Gastroesophageal sphincter (tissue), 4 donors: ENCODE measurements at places on chromosomes 3 and 15.

DNA sequence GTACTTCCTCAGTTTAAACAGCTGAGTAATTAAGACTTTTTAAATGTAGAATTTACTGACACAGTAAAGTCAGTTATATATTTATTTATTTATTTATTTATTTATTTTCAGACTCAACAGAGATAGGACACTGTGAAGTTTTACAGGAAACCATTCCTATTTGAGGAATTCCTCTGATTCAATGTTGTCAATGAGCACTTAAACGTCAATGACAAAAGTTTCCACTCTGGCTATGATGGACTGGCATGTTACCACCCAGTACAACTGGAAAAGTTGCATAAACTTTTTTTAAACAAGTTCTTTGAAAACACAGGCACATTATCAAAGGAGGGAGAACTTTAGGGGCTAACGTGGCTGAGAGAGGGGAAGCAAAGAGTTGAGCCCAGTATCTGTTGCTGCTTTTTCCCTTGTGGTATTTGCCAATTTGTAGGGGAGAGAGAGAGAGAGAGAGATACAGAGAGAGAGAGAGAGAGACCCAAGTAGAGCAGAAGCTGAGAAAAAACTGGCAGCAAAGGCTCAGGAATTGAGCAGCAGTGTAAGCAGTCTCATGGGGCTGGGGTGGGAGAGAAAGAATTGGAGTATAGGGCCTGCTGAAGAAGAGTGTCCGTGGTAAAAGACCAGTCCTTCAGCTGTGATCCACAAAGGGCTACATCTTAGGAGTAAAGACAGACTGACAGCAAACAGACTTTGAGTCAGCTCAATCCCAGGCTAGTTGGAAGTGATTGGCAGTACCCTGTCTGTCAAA, 18.3 kb upstream of the ACTC1 start:
- no peaks in the 10 kb centered on the region for H3K27me3 ChIP-seq
- H3K27ac ChIP-seq: no peak overlapping the region
- ATAC-seq: no peak
- H3K36me3 ChIP-seq: no peaks in the 10 kb centered on the region
- H3K4me3 ChIP-seq: no peak overlapping the region

DNA sequence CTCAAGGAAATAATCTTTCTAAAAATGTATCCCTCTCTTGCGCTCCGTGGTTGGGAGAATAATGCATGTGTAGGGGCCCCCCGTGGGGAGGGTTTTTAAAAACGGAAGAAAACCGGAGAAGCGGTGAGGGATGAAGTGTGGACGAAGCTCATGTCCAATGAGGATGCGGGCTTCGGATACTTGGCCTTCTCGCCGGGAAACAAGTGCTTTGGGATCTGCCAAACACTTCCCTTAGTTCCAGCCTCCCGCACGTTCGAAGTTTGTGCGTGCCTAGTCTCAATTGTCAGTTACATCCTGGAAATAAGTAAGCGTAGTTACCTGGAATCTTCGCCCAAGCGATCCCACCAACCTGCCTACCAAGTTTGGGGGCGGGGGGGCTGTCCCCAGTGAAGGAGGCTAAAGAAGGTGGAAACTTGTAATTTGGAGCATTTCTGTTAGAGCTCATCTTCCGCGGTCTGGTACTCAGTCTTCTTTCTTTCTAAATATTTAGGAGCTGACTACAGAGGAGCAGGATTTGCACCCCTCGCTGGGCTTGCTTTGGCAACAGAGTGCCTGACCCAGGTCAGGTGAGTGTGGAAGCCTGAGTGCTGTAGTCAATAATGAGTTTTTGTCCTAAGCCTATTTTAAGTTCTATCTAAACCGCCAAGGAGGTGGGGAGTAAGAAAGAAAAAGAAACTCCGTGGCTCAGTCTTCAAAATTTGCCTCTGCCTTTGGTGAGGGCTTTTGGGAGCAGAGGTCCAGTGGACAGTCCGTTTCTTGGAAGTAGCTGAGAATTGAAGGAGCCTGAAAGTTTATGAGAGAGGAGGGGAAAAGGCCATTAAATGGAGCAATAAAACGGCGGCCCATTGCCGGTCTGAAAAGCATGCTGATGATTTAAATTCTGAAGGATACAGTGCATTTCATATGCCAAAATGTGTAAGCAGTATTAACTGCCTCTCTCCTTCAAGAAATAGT, 1.1 kb downstream of the ITPR1 start:
- no peaks in the 10 kb centered on the region for H3K4me1 ChIP-seq
- H3K27me3 ChIP-seq: no peaks in the 10 kb centered on the region
- H3K36me3 ChIP-seq: no peaks in the 10 kb centered on the region
- H3K27ac ChIP-seq: peak overlapping the region; percentile 97
- H3K4me3 ChIP-seq: peak overlapping the region; percentile 90

GRCh38 chr3:97975466-97975865, 3.2 kb upstream of the RIOX2 start:
- H3K4me1 ChIP-seq: peaks cover 5% of the 10 kb centered on the region
- H3K4me3 ChIP-seq: no peak overlapping the region
- no peak for ATAC-seq

- peaks cover 64% of the 10 kb centered on the region for H3K36me3 ChIP-seq
- ATAC-seq: no peak
- H3K4me1 ChIP-seq: peaks cover 77% of the 10 kb centered on the region
- H3K4me3 ChIP-seq: no peak overlapping the region
These were observed 3.7 kb downstream of the CIB1 start for GRCh38 chr15:90230071-90230494.

DNA sequence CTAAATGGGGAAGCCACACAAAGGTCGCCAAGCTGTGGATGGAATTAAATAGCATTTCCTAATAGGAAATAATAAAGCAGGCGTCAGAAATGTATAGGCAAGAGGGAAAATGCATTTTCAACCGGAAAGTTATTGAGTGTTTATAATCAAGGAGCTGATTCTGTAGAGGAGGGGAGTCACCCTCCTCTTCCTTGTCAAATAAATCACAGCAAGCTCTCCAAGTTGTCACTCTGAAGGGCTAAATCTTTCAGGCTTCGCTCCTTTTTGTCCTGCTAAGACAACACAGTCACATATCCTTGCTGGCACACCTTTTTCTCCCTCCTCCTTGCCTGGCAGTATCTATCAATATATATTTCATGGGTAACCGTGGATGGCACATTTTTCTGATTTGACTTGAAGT, 338.4 kb downstream of the SATB1 start:
- H3K4me3 ChIP-seq: no peak overlapping the region
- H3K36me3 ChIP-seq: no peaks in the 10 kb centered on the region
- H3K27me3 ChIP-seq: no peaks in the 10 kb centered on the region
- no peak for ATAC-seq
- H3K27ac ChIP-seq: no peak overlapping the region

DNA sequence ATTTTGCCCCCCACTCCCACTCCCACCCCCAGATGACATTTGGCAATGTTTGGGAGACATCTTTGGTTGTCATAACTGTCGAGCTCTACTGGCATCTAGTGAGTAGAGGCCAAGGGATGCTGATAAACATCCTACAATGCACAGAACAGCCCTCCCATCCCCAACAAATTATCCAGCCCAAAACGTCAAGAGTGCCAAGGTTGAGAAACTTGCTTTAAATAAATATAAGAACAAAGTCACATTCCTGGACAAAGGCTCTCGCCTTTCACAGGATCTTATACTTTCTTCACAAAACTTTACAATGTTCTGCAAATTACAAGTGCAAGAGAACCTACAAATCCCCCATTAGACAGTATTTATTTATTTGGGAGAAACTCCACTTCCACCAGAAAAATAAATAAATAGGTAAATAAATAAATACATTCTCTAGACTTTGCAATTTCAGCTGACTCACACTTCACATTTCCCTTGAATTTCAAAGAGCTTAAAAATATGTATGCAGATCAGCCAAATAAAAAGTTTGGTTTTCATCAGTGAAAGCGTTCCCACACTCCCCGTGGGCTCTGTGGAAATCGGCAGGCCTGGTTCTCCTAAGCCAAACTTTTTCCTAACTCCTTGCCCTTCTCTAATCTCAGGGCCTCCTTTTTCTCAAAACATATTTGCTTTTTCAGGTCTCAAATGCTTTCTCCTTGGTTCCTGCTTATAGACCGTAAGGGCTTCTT, 12.7 kb upstream of the CPA3 start:
- H3K36me3 ChIP-seq: no peaks in the 10 kb centered on the region
- no peaks in the 10 kb centered on the region for H3K4me1 ChIP-seq
- no peak for ATAC-seq
- no peak overlapping the region for H3K4me3 ChIP-seq
- H3K27ac ChIP-seq: no peak overlapping the region

- H3K4me1 ChIP-seq: no peaks in the 10 kb centered on the region
- no peak overlapping the region for H3K4me3 ChIP-seq
- no peaks in the 10 kb centered on the region for H3K27me3 ChIP-seq
- no peaks in the 10 kb centered on the region for H3K36me3 ChIP-seq
- no peak for ATAC-seq
- no peak overlapping the region for H3K27ac ChIP-seq
These were observed 60.7 kb downstream of the CFAP20DC start for GRCh38 chr3:58989163-58989562.

DNA sequence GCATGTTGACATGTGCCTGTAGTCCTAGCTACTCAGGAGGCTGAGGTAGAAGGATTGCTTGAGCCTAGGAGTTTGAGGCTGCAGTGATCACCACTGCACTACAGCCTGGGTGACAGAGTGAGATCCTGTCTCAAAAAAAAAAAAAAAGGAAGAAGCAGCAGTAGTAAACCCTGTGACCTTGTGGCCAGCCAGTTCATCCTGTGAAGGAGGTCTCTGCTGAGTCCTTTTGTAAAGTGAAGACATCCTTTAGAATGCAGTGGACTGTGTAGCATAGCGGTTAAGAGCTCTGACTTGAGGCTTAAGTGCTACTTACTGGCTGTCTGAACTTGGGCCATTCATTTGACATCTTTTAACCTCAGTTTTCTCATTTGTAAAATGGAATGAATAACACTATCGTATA, 8.3 kb downstream of the EXOSC7 start:
- no peaks in the 10 kb centered on the region for H3K27me3 ChIP-seq
- no peaks in the 10 kb centered on the region for H3K36me3 ChIP-seq
- no peak overlapping the region for H3K27ac ChIP-seq
- ATAC-seq: no peak
- no peak overlapping the region for H3K4me3 ChIP-seq

- no peaks in the 10 kb centered on the region for H3K27me3 ChIP-seq
- H3K27ac ChIP-seq: no peak overlapping the region
- H3K4me1 ChIP-seq: no peaks in the 10 kb centered on the region
- ATAC-seq: no peak
- no peak overlapping the region for H3K4me3 ChIP-seq
These were observed 237.3 kb downstream of the CHST2 start for GRCh38 chr3:143356839-143357238.

DNA sequence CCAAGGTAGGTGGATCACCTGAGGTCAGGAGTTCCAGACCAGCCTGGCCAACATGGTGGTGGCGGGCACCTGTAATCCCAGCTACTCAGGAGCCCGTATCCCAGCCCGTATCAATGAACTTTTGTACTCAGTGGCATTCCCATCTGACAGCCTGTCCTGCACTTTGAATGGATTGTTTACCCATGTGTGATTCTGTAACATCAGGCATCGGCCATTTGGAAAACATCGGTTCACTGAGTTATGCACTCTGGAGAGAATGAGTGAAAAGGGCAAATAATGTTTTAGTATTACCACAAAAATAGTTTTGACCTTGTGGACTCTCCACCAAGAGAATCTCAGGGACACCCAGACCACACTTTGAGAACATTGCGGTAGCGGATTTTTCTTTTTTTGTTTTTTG, 13.6 kb downstream of the KLHL25 start:
- no peaks in the 10 kb centered on the region for H3K4me1 ChIP-seq
- H3K27ac ChIP-seq: no peak overlapping the region
- H3K27me3 ChIP-seq: no peaks in the 10 kb centered on the region

DNA sequence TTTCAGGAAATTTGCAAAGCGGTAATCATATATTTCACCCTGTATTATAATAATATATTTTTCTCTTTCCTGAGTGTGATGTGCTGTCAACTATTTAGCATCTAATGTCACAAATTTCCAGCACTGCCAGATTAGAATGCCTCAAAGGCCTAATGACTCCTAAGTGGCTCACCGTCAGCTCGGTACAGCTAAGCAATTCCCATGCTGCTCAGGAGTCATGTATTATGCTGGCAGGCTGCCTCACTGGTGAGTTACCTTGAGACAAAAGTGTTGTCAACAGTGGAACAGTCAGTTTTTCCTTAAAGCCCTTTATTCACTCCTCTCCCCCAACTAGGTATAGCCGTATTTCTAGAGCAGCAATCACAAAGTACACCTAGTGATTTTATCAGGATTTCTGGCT, 83.6 kb downstream of the NSUN3 start:
- no peaks in the 10 kb centered on the region for H3K27me3 ChIP-seq
- H3K27ac ChIP-seq: no peak overlapping the region
- H3K4me1 ChIP-seq: no peaks in the 10 kb centered on the region
- ATAC-seq: no peak

DNA sequence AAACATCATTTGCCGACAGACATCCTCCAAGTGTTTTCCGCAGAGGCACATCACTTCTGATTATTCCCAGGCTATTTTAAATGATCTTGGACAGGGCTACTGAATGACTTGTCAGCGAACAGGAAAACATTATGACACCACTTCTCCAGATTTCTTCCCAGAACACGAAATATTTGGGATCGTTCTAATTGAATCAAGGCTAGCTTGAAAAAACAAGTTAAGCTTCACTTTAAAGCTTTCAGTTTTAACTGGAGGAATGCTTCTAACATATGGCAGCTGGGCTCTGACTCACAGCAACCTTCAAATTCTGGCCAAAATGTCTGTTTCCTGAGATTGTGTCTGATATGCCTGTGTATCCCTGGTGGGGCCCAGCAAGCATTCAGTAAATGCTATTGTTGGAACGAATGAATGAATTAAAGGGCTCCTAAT, 127.0 kb upstream of the ICE2 start:
- no peaks in the 10 kb centered on the region for H3K36me3 ChIP-seq
- peak overlapping the region; percentile 13 for H3K4me3 ChIP-seq
- peak overlapping the region; percentile 33 for H3K27ac ChIP-seq
- no peak for ATAC-seq
- H3K4me1 ChIP-seq: no peaks in the 10 kb centered on the region
- H3K27me3 ChIP-seq: no peaks in the 10 kb centered on the region

- peaks cover 36% of the 10 kb centered on the region for H3K4me1 ChIP-seq
- H3K27me3 ChIP-seq: no peaks in the 10 kb centered on the region
- H3K4me3 ChIP-seq: no peak overlapping the region
- peak; percentile 7 for ATAC-seq
- H3K27ac ChIP-seq: peak overlapping the region; percentile 61
These were observed 34.9 kb upstream of the CILP start for GRCh38 chr15:65246026-65246714.
